ENCODE measurements at places on chromosomes 3 and 15.

- DNase-seq: no peak
Observed at GRCh38 chr15:73832657-73833056, 40.7 kb upstream of the TBC1D21 start.

DNA sequence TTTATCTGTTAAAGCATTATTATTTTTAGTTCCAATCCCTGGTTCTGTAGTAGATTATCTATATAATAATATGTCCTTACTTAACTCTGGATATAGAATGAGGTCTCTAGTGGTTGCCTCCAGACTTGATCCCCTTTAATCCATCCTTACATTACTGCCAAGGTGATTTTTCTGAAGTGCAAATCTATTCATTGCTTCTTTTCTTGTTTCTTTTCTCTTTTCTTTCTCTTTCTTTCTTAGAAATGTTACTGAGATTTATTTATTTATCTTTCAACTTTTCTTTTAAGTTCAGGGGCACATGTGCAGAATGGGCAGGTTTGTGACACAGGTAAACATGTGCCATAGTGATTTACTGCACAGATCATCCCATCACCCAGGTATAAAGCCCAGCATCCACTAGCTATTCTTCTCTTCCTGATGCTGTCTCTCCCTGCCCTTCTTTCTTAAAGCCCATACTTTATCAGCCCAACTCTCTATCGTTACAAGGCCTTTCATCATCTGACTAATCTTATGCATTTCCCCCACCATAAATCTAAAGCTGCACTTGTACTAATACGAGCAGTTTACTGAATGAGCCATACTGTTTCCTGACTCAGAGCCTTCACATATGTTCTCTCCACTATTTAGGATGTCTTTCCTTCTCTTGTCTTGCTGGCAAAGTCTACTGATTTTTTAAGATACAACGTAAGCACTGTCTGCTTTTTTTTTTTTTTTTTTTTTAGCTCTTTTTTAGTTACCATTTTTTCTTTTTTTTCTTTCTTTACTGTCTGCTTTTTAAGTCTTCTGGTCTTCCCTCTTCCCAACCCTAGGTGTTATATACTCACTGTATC lies 4.6 kb downstream of the GLCE start:
- DNase-seq: no peak

DNA sequence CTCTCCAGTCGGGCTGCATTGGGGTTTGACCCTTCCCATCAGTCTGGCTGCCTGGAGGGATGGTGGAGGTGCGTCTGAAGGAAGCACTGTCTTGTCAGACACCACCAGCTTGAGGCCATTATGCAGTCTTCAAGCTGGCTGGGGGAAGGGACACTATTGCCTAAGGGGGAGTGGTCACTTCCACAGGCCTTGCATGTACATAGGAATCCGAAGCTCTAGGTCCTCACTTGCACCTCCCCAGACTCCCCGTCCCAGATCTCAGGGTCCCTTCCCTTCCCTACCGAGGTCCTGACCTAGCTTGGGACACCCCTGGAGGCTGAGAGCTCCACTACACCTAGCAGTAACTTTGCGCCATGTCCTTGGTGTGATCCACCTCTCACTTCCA lies 48.6 kb upstream of the KLF13 start:
- DNase-seq: no peak

GRCh38 chr3:60575718-60576272 lies 675.5 kb downstream of the FHIT start:
- DNase-seq: no peak

- DNase-seq: no peak
Observed at GRCh38 chr15:85071061-85071460, 89.4 kb downstream of the PDE8A start.

DNA sequence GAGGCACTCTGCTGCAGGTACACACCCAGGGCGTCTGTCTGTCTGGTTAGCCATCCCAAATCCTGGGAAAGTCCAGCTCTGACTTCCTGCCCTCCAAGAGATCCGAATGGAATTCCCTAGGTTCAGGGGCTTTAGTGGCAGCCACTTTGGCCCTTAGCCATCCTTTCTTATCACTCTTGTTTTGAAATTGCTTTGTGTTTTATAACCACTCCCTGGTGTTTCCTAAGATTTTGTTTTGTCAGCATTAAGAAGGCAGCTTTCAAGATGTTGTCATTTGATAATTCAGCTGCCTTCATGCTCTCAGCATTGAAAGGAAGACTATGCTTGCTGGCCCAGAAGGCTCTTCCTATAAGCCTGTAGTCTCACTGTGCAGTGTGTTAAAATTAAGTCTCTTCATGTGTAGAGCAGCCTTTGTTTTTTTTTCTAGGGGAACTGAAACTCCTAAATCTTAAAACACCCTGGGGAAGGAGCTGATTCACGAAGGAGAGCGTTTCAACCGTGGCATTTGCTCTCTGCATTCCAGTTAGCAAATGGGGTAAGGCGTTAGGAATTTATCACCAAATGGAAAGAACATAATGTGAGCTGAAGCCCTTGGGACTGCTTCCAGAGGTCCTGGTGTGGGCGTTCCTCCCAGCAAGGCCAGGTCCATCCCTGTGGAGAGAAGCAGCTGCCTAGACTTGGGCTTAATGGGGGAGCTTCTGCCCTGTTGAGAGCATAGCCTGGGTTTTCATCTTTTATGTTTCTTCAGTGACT lies 14.2 kb upstream of the CLEC3B start:
- peak; percentile 93 for DNase-seq

DNA sequence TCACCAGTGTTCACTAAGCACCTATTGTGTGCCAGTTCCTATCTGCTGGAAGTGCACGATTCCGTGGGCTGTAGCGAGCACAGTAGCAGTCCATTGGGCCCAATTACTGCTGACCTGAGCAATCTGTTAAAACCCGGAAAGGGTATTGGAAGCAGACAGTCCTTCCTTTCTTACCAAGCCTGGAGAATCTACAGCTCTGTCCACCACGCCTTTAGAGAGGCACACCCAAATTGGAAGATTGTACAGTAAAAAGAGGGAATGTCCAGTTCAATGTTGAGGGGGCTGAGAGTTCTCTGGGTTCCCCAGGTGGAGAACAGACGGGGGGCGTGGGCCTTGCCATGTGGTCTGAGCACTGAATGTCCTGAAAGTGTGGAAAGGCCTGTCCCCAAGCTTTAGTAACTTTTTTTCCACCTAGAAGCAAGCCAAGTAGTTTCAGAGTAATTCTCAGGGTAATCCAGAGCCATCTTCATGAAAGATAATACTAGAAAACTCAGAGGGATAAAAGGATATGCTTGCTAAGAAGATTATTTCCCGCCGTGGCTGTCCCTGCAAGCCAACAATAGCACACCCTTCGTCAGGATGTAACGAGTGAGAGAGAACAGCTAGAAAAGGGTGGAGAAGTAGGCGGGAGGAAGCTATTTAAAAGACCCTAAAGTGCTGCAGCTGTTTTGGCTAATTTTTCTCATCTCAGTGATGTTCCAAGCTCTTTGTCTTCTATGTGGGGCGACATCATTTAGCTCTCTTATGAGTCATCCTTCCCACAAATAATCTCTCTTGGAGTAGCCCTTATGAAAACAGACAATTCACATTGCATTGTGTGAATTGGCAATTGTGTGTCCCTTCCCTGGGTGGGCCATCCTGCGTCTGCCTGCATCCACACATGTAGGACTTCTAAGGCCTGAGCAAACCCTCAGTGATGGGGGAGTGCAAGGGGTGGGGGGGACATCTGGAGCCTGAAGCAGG lies 181.0 kb downstream of the ATG7 start:
- DNase-seq: no peak

DNA sequence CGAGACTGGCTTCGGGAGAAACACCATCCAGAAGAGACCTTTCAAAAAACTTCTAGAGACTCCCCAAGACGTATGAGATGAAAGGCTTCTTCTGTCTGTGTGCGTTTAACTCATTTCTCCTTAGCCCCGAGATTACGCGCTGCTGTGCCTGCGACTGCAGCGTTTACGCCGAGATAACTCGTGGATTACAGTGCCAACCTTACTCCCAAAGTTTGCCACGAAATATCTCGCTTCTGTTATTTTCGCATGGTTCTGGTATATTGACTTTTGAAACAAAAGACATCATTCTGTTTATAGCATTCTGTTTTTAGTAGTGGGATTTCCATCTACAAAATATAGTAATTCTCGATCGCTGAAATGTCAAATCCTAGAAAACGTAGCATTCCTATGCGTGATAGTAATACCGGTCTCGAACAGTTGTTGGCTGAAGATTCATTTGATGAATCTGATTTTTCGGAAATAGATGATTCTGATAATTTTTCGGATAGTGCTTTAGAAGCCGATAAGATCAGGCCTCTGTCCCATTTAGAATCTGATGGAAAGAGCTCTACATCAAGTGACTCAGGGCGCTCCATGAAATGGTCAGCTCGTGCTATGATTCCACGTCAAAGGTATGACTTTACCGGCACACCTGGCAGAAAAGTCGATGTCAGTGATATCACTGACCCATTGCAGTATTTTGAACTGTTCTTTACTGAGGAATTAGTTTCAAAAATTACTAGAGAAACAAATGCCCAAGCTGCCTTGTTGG lies 467 bp downstream of the PGBD4 start:
- DNase-seq: no peak

DNA sequence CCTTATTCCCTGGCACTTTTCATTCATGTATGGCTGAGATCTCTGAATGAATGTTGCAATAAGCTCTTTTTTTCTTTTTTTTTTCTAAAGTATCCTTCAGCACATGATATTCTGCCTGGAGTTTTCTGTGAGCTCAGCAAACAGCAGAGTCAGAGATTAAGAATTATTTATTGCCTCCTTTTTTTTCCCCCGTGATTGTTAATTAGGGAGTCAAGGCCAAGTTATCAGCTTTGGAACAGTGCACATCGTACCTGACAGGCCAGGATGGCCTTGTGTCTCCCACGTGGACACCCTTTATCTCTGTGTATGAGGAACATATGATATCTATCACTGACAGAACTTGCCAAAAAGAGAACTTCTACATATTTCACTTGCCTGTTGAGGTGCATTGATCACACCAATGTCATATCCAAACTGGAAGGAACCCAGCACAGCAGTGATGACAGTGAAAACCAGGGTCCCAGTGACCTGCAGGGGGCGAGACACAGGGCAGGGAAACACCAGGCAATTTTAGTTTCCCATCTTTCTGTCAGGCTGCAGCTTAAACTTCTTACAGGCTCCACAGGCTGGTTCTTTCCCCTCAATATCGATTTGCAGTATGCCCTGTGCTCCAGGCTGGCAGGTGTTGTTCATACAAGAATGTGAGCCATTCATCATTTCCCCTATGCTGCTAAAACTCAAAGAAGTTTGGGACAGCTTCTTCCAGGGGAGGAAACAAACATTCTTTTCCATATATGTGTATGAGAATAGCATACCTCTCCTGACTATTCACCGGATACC lies 8.2 kb downstream of the SLC2A2 start:
- DNase-seq: no peak

DNA sequence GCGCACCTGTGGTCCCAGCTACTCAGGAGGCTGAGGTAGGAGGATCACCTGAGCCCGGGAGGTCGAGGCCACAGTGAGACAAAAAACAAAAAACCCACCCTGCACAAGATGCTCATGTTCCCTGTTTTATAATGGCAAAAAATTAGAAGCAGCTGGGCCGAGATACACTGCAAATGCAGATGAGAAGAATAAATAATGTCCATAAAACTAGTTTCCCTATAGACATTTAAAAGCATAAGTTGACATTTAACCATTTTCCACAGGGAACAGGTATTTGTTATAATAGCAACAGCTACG lies 537 bp upstream of the SCAP start:
- no peak for DNase-seq

DNA sequence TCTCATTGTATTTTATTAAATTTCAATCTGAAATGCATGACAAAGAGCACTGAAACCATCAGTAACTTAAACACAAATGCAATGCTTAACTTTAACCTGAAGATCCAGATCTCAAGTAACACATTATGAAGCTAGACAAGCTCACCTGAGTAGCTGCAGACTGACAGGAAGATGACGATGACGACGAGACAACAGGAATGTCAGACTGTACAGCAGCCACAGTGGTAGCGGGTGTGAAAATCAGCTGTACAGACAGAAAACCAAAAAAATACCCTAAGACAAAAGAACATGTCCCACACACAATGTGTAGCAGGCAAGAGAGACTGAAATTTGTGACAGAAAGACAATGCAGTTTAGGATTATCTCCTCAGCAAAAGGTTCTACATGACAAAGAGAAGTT lies 36.3 kb downstream of the PHC3 start:
- no peak for DNase-seq

GRCh38 chr15:56077081-56077480 lies 83.7 kb upstream of the NEDD4 start:
- DNase-seq: no peak

- no peak for DNase-seq
Observed at GRCh38 chr15:73375755-73376305, 7.1 kb upstream of the HCN4 start.

GRCh38 chr15:40470423-40471104 lies at the start of gene CHST14:
CHST14 (plus strand) TSS chr15:40470984; CDS start chr15:40471214, 230 bp downstream.
- peak; percentile 79 for DNase-seq

DNA sequence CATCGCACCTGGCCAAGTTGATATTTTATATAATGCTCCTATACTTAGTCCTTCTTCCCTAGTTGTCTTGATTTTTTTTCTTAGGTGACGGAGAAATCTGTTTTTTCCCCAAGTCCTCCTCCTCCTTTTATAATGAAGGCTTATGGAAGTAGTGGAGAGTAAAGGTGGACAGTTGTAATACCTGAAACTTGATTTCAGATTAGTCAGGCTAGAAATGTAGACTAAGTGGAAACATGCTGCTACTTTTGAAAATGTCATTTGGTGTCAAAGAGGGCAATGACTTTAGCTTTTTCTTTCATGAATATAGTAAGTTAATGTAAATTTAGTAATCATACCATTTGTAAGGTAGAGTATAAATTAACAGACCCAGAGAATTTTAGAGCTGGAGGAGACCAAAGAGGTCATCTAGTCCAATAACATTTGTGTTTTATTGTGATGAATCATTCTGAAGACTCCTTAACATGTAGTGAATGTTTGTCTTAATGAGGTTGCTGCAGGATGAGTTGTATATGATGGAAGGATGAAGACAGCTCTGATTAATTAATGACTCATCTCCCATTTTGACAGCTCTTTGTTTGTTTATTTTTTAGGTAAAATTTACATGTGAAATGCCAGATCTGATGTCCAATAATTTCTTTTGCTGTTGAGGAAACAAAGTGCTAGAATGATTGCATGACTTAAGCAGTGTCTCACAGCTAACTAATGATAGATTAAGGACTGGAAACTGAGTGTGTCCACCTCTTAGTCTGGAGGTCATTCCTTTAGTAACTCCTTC lies 8.7 kb downstream of the CTDSPL2 start:
- no peak for DNase-seq

GRCh38 chr15:50116477-50116876 lies 2.6 kb downstream of the ATP8B4 start:
- no peak for DNase-seq

Data from hematopoietic multipotent progenitor cell (in vitro differentiated cells).